ENCODE measurements at places on chromosomes 1 and 21. TPM values are rescaled to one million over a fixed set of nuclear protein-coding genes. Genes with fewer than 3 reads are reported as not detected.

FAM177B gene
- total RNA-seq: not detected

TADA1 gene
- total RNA-seq: 18.8 TPM

GRCh38 chr1:72649991-72650390, 367.7 kb upstream of the NEGR1 start:
- DNase-seq: no peak

- DNase-seq: no peak
Observed at GRCh38 chr21:46023555-46023954, 42.0 kb downstream of the COL6A1 start.

- no peak for DNase-seq
Observed at GRCh38 chr1:162549001-162549400, 12.5 kb upstream of the UAP1 start.

- DNase-seq: no peak
Observed at GRCh38 chr21:44722731-44723130, 11.4 kb upstream of the TSPEAR start.

DNA sequence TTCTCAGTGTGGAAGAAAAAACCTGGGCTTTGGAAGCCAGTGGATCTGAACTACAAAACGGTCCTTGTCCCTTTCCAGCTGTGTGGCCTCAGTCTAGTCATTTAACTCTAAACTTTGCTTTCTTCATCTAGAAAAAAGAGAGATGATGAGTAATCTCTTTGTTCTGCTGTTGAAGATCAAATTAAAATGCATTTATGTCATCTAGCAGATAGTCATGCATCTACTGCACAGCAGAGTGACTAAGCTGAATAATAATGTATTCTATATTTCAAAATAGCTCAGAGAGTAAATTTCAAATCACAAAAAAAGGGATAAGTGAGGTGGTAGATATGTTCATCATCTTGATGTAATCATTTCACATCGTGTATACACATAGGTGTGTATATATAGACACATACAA, 473.2 kb downstream of the DSCAM start:
- DNase-seq: no peak

DNA sequence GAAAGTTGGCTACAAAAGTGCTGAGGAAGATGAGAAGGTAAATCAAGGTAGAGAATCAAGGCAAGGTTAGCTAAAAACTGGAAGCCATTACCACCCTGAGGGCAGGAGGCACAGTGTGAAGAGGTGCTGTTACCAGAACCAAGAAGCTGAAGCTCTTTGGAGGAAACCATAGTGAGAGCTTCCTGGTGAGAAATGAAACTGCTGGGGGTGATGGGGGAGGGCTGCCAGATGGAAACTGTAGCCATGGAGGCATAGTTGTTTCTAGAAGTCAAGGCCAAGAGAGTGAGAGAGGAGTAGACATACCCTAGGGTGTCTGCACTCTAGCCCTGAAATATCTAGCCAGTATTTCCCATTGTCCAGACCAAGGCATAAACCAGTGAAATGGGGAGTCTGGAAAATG, 28.7 kb downstream of the IFI44 start:
- no peak for DNase-seq

GRCh38 chr1:177300431-177300830, 129.7 kb downstream of the BRINP2 start:
- no peak for DNase-seq

GRCh38 chr1:84089867-84090266, 54.2 kb upstream of the PRKACB start:
- no peak for DNase-seq

All from WTC11 (cell line).